Mesendoderm (in vitro differentiated cells): ENCODE measurements at places on chromosomes 16 and 17.
A peak's percentile ranks its signal among the peaks of the same experiment; 100 is the strongest.

DNA sequence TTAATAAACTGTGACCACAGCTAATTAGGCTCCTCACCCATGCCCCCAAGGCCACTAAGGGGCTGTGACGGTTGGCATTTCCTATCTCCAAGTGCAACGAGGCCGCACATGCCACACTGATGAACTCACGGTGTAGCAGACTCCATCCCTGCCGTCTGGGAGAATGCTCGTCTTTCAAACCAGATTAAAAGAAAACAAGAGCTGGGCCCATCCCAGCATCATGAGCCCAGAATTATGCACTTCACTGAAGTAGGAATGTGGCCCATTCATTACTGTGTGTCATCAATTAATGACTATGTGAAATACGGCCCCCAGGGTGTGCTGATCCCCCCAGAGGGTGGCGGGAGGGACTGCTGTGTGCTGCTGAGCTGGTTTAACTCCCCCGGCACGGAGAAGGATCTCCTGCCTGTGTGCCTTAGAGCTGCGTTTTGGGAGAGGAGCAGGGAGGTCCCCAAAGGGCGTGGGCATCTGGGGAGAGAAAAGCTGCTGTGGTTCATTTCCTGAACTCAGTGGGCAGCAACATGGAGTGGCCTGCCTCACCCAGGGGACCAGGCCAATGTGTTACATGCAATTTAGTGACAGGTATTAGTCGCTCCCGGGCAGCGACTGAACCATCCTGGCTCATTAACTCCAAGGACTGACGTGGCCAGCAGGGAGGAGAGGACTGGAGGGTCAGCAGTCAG, 194.5 kb downstream of the FOXL1 start:
- peak; percentile 36 for DNase-seq

- DNase-seq: no peak
Observed at GRCh38 chr17:65633146-65633881, 71.9 kb upstream of the AXIN2 start.

DNA sequence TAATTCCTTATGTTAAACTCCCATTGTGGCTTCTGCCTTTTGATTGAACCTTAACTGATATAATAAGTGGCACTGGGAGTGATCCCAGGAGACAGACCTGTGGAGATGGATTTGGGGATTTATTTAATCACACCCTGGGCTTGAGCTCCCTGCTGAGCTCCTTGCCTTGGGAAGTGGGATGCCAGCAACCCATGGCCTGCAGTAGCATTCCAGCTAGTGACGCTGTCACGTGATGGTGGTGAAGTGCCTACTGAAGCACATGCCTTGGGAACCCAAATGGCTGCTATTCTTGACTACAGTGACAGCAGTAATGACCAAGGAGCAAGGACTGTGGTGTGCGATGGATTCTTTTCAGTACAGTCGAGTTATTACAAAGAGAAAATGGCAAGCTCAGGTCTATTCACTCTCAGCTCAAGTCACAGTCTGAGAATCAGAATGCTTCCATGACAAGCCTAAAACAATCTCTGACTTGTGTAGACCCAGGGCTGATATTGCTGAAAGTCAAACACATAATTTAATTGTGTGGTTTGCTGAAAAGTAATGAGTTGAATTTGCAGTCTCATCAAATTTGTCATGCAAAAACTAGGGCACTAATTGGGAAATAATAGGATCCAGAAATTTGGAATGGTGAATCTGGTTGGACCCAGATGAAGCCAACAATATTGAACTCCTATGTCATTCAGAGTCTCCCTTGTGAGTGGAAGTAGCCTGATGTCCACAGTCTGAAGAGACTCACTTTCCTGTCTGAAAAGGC, 47.1 kb downstream of the BCL7C start:
- peak; percentile 39 for DNase-seq

GRCh38 chr16:90048347-90048722, 28.8 kb downstream of the PRDM7 start:
- no peak for DNase-seq

GRCh38 chr17:44779211-44780025, 20.6 kb downstream of the ADAM11 start:
- peak; percentile 83 for DNase-seq

- peak; percentile 28 for DNase-seq
Observed at GRCh38 chr16:13982451-13982850, 62.5 kb downstream of the ERCC4 start.

DNA sequence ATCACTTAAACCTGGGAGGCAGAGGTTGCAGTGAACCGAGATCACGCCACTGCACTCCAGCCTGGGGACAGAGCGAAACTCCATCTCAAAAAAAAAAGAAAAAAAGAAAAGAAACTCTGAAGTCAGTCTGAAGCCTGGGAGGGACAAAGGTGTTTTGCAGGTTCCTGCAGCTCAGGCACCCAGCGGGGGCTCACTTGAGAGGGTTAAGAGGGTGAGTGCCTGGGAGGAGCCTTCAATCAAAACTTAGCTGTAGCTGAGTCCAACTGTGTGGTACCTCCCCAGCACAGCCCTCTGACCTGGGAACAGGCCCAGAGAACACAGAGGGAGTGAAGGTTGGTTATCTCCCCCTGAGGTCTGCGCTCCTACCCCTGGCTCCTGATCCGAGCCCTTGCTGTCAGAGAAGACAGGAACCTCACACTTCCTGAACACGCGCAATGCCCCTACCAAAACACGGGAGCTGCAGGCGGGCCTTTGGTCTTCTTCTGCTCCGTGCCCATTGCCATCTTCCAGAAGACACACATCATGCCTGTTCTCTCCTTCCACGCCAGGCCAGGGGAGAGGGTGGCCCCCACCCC, 20.4 kb upstream of the ZC3H18 start:
- no peak for DNase-seq

GRCh38 chr17:28485049-28485448, 11.6 kb downstream of the SLC13A2 start:
- DNase-seq: no peak

- no peak for DNase-seq
Observed at GRCh38 chr16:15933781-15934180, 15.6 kb upstream of the ABCC1 start.

- peak; percentile 34 for DNase-seq
Observed at GRCh38 chr16:11955713-11956123, 9.3 kb upstream of the TNFRSF17 start.

GRCh38 chr17:43917348-43918025, 10.2 kb upstream of the MPP2 start:
- peak; percentile 77 for DNase-seq

DNA sequence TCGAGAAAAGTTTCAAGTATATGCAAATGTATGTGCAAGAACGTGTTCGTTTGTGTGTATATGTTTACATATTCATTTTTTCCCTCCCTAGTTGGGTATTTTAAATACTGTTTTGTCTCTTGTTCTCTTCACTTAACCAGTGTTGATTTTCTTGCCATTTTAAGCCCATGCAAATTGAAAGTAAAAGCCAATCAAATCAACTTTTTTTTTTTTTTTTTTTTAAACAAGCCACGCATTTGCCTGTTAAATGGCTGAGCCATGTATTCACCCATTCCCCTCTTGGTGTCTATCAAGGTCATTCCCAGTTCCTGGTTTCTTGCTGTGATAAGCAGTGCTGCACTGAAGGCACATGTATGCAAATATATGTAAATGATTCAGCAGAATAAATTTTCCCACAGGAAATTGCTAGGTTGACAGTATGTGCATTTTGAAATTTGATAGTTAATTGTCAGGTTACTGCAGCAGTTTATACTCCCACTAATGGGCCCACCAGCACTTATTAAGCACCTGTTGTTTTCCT, 12.2 kb downstream of the ABCC1 start:
- no peak for DNase-seq

DNA sequence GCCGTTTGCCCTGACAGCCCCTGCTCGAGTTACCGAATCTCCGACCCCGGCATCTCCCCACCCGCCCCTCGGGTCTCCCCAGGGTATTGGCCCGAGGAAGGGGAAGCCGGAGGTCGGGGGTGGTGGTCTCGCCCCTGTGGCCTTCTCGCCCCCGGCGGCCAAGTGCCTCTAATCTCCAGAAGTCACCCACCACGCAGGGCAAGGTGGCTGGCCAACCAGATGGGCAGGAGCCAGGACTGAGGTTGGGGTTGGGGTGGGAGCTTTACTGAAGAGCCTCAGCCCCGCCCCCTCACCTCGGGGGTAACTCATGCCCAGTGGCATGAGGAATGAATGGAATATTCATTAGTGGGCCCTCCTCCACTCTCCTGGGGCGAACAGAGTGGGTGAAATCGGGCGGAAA, 637 bp downstream of the DHRS11 start:
- DNase-seq: peak; percentile 60

DNA sequence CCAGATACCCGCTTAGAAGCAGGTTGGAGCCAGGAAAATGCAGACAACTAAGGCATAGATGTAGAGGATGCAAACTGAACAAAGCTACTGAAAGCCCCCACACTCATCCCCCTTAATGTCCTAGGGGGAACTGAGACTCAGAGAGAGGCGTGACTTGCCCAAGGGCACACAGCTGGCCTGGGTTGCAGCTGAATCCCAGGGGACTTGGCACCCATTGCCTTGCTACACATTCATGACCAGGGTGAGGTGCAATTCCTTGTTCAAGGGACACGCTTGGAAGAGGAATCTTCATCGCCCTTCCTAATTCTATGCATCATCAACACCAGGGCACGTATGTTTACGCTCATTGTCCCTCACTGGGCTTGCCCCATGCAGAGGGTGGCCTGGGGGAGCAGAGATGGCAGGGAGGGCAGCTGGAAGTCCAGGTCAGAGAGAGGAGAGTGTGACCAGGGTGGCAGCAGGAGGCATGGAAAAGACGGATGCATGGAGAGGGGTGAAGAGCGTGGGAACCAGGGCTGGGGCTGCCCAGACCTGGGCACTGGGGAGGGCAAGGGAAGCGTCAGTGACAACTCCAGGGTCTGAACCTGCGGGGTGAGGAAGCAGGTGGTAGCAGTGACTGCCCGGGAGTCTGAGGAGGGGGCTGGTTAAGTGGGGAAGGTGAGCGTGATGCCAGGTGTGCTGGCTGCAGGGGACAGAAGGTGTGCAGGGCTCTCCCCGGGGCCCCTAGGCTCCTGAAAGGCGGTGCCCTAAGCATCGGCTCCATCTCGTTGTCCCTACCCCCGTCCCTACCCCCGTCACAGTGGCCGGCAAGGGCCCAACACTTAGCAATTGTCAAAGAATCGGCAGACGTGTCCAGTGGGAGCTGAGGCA, 267.1 kb upstream of the TNRC6C start:
- no peak for DNase-seq

GRCh38 chr16:782258-782657, 5.9 kb downstream of the RPUSD1 start:
- no peak for DNase-seq

GRCh38 chr16:56405977-56406672, 19.2 kb downstream of the AMFR start:
- no peak for DNase-seq

- DNase-seq: no peak
Observed at GRCh38 chr17:80347948-80348351, 67.0 kb upstream of the ENDOV start.

GRCh38 chr16:27408012-27408601, 6.1 kb downstream of the IL21R start:
- no peak for DNase-seq

GRCh38 chr16:64754279-64754678, 367.6 kb downstream of the CDH11 start:
- peak; percentile 23 for DNase-seq

GRCh38 chr16:83682868-83683235, 124.9 kb upstream of the HSBP1 start:
- no peak for DNase-seq

GRCh38 chr16:51416926-51417325, 265.9 kb upstream of the SALL1 start:
- no peak for DNase-seq

- no peak for DNase-seq
Observed at GRCh38 chr16:85579923-85580580, 33.1 kb upstream of the GSE1 start.

DNA sequence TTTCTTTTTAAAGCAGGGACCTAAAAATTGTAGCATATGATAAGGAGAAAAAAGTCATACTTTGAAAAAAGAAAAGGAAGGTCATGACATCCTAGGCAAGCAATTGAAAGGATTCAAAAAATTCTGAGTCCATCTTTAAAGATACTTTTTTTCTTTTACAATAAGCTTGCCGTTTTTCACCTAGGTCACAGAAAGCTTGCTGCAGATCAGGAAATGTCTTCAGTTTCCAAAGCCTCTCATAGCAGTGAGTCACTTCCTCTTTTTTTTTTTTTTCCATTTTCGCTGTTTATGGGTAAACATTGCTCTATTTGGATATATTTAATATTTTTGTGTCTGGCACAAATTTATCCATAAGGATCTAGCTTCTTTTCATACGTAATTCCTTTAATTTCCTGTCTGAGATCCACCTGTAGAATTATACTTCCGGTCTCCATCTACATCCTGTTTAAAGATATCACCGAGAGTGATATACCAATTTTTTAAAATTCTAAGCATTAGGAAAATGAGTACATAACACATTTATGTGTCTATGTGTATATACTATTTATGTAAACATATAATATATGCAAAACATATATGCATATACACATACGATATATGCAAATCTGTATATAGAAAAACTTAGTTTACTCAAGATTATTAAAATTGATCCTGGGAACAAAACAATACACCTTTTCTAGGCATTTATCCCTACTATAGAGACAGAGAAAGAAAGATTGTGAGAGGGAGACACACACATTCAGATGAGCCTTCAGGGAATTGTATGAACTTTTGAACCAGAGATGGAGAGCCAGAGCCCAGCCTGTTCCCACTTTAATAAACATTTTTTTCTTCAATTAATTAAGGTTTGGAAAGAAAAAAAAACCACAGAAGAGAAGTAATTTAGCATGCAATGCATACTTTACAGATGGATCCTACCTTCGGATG, 134.4 kb downstream of the SKAP1 start:
- no peak for DNase-seq

DNA sequence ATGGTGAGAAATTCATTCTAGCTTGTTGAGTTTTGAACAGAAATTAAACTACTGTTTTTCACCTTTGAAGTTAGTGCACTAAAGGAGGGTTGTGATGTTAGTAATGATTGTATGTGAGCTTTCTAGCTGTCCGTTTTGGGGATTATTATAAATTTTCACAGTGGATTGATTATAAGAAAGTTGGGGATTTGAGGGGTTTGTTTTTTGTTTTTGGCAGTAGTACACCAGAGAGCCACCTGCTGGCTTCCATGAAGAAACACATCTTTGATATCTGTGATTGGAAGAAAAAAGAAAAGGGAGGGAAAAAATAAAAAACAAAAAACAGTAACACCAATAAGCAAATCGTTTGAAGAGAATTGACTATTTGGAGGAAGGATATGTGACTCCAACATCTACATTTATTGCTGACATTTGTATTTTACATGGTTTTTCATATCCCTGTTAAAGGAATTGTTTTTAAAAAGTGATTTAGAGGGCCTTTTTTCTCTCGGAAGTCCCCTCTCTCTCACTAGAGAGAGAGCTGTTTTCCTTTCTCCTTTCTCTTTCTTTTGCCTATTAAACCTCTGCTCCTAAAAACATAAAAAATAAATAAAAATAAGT, 1469.5 kb upstream of the GOT2 start:
- peak; percentile 54 for DNase-seq

DNA sequence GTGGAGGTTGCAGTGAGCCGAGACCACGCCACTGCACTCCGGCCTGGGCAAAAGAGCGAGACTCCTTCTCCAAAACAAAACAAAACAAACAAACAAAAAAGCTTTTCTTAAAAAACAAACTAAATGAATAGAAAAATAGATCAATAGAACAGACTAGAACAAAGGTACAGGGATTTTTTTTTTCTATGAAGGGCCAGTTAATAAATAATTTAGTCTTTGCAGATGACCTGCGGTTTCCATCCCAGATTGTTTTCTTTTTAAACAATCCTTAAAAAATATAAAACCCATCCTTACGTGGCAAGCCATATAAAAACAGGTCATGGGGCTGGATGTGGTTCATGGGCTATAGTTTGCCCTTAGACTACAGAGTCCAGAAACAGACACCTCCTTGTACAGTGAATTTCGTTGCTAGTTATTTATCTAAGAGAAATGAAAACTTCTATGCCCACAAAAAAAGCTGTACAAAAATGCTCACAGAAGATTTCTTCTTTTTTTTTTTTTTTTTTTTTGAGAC, 45.4 kb downstream of the CREBBP start:
- DNase-seq: no peak
